Bronchus fibroblast of lung (primary cell): ENCODE measurements at places on chromosomes 6 and 20. TPM values are rescaled to one million over a fixed set of nuclear protein-coding genes. Genes with fewer than 3 reads are reported as not detected.

The BTN2A1 gene
- total RNA-seq = 4.4 and 5.1 TPM in 2 replicates

The NRN1 gene
- total RNA-seq = not detected in 2 replicates

The HLA-DQB1 gene
- total RNA-seq = not detected in 2 replicates

The CLVS2 gene
- not detected in 2 replicates for total RNA-seq

The PTK6 gene
- not detected in 2 replicates for total RNA-seq

The CALHM6 gene
- 1.8 and 2.2 TPM in 2 replicates for total RNA-seq

The BNIP5 gene
- total RNA-seq = not detected in 2 replicates

The FAM83C gene
- under 0.01 TPM in 1 of 2 replicates, not detected in the other for total RNA-seq

The MYH7B gene
- total RNA-seq = under 0.01 and 0.15 TPM in 2 replicates

The CCDC170 gene
- total RNA-seq = 0.15 and 0.17 TPM in 2 replicates

The COX7A2 gene
- total RNA-seq = 928 and 981 TPM in 2 replicates

The PMEPA1 gene
- total RNA-seq = 0.34 and 2.8 TPM in 2 replicates

The RIPOR3 gene
- total RNA-seq = 0.30 and 0.34 TPM in 2 replicates

The HLA-G gene
- not detected in 2 replicates for total RNA-seq

The CCN6 gene
- under 0.01 TPM in 1 of 2 replicates, not detected in the other for total RNA-seq

The EYS gene
- total RNA-seq = under 0.01 TPM in 1 of 2 replicates, not detected in the other

The PPP1R14C gene
- total RNA-seq = not detected in 2 replicates

The LRFN2 gene
- not detected in 2 replicates for total RNA-seq

The HNF4A gene
- not detected in 2 replicates for total RNA-seq

The HDGFL1 gene
- total RNA-seq = not detected in 2 replicates

The BANF2 gene
- total RNA-seq = not detected in 2 replicates
